ENCODE measurements at places on chromosomes 4 and X.

- no peak for DNase-seq
Measured at GRCh38 chr4:80431203-80431965, 95.9 kb downstream of the CFAP299 start.

- no peak for DNase-seq
Measured at GRCh38 chrX:63735882-63736281, 49.1 kb downstream of the ARHGEF9 start.

DNA sequence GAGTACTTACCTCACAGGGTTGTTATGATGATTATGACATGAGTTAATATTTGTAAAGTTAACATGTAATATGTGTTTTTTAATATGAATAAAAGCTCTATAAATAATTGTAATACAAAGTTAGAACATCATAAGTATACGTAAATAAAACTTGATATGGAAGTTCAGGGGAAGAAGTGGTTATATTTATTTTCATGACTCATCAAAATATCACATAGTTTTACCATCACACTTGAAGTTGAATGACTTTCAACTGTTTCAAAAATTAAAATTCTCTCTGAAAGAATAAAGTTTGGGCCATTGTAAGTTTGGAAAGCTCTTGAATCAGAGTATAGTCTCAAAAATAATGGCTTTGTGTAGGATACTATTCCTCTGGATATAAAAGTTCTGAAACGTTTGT is 8.3 kb downstream of the SH2D1A start:
- DNase-seq, result no peak

DNA sequence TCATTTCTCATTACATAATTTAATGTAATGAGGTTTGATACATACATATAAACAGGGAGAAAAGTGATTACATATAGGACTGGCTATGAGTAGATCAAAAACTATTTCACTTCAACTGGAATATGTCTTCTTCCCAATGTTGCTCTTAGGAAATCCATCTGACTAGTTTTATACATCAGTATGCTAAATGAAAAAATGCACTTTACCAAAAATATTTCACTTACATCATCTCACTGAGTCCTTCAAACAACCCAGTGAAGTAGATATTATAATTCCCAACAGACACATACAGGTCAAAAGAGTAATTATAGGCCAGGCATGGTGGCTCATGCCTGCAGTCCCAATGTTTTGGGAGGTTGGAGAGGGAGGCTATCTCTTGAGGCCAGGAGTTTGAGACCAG is 215.9 kb downstream of the MID1 start:
- DNase-seq, result no peak

DNA sequence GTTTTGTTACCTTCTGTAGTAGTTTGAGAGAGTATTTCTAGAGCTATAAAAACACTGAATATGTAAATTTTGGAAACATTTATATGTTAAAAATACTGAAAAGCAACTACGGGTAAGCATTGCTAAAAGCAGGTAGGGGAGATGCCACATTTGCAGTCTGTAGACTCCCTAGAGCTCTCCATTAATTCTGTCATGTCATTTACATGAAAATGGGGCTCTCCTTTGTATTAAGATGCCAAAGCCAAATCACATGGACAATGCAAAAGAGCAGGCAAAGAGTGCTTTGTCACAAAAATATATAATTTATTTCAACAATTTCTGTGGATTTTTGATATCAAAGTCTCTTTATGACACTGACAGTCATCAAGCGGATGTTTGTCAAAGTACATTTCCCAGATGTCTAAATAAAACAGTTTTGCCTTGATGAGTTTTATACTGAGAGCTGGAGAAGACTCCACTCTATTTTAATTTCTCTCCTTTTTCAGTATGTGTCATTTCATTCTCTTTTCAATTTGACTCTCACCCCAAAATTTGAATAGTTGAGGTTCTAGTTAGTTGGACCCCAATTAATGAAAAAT is 51.8 kb downstream of the LDB2 start:
- DNase-seq, result no peak

GRCh38 chr4:8078610-8079015 is 80.0 kb downstream of the ABLIM2 start:
- no peak for DNase-seq

DNA sequence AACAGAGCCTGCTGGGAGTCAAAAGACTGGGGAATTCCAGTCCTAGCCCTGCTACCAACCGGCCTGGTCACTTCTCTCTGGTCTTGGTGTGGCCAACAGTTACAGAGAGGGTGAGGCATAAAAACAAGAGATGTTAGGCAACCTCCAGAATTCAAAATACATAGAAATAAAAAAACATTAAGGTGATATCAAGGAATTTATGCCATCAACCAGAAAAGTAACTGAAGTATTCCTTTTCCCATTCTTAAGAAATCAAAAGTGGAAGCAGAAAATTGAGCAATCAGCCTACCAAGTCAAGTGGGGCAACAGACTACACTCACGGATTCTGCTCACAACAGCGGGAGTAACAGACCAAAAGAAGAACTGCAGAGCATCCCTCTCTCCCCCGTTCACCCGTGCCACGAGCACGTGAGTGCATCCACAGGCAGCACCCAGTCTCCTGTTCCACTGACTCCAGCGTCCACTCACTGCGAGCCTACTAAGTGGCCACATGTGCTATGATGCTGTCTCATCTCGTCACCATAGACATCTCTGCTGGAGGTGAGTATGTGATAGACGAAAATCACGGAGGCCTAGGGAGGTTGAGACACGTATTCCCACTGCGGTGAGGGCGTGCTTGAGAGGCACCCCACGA is 29.3 kb downstream of the AFAP1 start:
- no peak for DNase-seq

GRCh38 chr4:21139327-21139726 is 439.1 kb downstream of the PACRGL start:
- DNase-seq, result no peak

GRCh38 chrX:110692866-110693265 is 102.8 kb downstream of the CHRDL1 start:
- DNase-seq, result no peak

DNA sequence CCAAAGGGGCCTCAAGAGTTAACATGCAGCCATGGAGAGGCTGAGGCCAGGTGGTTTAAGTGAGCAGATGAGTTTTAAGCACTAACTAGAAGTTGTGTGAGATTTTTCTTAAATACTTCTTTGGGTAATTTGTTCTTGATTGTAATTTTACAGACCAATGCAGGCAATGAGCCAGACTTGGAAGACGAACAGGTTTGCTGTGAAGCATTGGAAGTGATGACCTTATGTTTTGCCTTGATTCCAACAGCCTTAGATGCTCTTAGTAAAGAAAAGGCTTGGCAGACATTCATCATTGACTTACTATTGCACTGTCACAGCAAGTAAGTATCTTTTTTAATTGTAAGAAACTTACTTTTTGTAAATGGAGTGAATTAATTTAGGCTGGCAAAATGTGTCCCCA is 103.9 kb downstream of the USP9X start:
- DNase-seq, result no peak
